ENCODE measurements at places on chromosomes 2 and 18.

GRCh38 chr2:192940767-192941166, 746.0 kb upstream of the TMEFF2 start:
- no peak for DNase-seq

DNA sequence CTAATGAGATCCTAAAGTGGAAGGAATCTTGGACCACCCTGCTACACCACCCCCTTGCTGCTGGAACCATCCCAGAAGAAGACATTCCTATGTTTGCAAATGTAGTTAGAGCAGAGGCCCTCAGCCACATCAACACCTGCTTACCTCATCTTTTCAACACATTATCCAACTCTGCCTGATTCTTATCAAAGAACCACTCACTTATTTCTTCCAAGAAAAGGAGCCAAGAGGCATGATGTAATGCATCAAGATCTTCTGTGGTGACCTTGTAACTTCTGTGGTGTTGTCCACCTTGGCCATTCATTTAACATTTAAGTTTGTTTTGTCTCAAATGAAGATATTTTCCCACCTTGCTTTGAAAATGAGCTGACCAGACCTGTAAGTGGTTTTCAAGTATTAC, 338.1 kb downstream of the CTNNA2 start:
- no peak for DNase-seq

- no peak for DNase-seq
Observed at GRCh38 chr2:79585701-79586433, 73.0 kb downstream of the CTNNA2 start.

GRCh38 chr18:58536534-58537271, 92.2 kb downstream of the ALPK2 start:
- no peak for DNase-seq

DNA sequence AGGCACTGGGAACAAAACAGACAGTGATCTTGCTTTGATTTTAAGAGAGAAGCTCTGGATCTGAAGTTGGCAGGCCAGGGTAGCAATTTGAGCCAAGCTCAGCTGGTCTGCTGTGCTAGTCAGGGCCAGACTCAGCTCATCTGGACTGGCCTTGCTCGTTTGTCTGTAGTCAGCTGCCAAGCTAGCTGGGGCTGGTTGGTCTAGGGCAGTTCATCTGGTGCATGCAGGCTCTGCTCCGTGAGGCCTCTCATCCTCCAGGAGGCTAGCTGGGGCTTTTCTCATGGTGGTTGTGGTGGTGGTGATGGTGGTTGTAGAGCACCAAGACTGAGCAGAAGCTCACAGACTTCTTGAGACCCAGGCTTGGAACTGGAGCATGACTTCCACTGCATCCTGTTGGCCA, 10.3 kb downstream of the FBLN7 start:
- DNase-seq = no peak

GRCh38 chr18:3015204-3015592, 2.3 kb upstream of the LPIN2 start:
- no peak for DNase-seq

DNA sequence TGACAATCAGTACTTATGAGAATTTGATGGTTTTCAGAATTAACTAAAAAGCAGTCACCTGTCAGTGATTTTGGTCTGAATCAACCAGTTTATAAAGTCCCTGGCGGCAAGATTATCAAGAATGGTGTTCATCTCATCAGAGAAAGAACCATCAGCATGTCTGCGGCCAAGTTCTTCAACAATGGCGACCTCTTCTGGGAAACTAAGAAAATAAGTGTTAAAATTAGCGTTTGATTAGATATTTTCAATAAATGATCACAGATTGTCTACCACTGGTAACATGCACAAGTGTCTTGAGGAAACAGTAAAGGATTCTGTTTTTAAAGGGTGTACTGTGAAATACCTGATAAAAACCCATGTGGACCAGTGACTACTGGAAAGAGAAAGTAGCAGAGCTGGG, 8.1 kb downstream of the GCG start:
- DNase-seq = no peak

GRCh38 chr2:70948337-70949003, 12.8 kb downstream of the ATP6V1B1 start:
- no peak for DNase-seq

- no peak for DNase-seq
Observed at GRCh38 chr18:34128436-34128835, 96.3 kb downstream of the NOL4 start.

- DNase-seq = no peak
Observed at GRCh38 chr18:70287731-70288130, 1.1 kb upstream of the SOCS6 start.

- DNase-seq = no peak
Observed at GRCh38 chr2:147182260-147182659, 662.6 kb upstream of the ACVR2A start.

DNA sequence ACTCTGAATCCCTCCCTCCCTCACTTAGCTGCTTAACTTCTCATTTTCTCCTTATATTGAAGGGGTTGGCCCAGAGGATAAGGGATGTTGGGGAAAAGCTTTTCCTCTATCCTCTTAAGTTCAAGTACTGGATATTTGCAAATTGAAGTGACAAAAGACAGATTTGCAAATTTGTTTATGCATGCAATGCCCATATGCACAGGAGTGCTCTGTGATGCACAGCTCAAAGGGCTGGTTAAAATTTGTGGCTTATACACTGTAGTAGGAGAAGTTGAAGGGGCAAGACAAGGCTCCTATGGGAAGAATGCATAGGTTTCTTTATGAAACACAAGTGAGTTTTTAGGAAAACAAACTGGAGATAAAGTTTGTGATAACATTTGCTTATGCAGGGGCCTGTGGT, 8.4 kb upstream of the MSH6 start:
- no peak for DNase-seq

GRCh38 chr2:123747326-123747725, 277.8 kb upstream of the CNTNAP5 start:
- DNase-seq = no peak

- no peak for DNase-seq
Observed at GRCh38 chr2:231666171-231667095, 41.9 kb upstream of the PTMA start.

DNA sequence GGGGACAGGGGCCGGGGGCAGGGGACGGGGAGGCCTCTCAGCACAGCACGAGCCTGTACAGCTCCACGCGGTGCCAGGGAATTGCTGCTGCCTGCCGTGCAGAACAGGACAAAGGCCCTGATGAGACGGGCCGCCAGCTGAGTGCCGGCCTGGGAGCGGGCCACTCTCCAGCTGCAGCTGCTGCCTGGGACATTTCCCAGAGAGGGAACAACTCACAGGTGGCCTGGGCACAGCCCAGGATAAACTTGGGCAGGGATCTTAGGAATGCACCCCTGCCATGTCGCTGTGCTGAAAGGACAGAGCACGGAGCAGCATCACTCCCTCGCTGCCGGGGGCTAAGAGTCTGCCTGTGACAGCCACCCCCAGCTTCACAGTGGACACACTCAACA, 38.8 kb downstream of the CENPO start:
- no peak for DNase-seq

- DNase-seq = no peak
Observed at GRCh38 chr2:128473175-128474035, 154.7 kb upstream of the HS6ST1 start.

GRCh38 chr2:83744855-83745254, 714.2 kb downstream of the SUCLG1 start:
- no peak for DNase-seq

- DNase-seq = no peak
Observed at GRCh38 chr18:23137788-23138216, 2.5 kb downstream of the CABLES1 start.

DNA sequence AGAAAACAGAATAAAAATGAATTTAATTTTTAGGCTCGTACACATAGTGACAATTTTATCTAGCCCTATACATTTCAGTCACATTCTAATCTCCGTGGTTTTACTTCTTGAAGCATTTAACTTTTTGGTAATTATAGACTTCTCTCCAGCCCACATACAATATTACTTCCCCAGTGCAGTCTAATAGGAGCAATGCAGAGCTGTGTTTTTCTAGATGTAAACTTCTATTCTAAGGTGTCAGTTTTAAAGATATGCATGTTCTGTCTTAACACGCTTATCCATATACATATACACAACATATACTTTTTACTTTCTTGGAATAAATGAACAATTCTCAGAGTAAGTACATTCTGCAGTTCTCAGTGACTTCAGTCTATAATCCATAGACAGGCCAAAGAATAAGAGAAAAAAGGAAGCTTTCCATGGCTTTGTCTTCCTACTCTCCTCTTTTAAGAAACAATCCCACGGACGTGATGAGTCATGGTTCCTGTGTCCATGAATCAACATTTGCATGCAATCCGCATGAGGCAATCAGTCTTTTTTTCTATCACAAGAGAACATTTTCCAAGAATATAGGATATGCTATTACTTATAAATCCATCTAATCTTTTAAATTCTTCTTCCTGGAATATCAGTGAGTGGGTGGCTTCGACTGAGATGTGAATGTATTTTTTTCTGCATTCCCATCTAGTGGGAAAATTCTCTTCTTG, 42.8 kb downstream of the CCDC102B start:
- no peak for DNase-seq

DNA sequence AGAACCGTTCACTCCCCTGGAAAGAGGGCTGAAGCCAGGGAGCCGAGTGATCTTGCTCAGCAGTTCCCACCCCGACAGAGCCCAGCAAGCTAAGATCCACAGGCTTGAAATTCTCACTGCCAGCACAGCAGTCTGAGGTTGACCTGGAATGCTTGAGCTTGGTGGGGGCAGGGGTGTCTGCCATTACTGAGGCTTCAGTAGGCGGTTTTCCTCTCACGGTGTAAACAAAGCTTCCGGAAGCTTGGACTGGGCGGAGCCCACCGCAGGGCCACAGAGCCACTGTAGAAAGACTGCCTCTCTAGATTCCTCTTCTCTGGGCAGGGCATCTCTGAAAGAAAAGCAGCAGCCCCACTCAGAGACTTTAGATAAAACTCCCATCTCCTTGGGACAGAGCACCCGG, 180.8 kb downstream of the WDR7 start:
- no peak for DNase-seq

GRCh38 chr18:57898506-57899124, 95.5 kb upstream of the ATP8B1 start:
- no peak for DNase-seq

DNA sequence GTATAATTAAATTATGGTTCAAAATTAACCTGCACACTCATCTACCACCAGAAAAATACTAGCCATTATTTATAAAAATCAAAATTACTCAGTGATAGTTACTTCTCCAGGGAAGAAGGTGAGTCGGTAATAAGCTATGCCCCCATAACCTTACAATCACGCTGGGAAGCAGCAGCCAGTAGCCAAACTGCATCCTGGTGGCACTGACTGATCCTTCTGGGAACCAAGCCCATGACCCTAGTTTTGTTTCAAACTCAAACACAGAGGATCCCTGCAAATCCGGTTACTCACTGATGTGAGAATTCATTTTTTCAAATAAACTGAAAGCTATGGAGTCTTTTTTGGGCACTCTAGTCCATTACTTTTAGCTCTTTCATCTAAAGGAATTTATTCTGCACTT, 88.2 kb upstream of the VWC2L start:
- no peak for DNase-seq

- no peak for DNase-seq
Observed at GRCh38 chr2:149134335-149134923, 95.9 kb downstream of the LYPD6B start.

- DNase-seq = no peak
Observed at GRCh38 chr2:238640486-238640885, 207.4 kb upstream of the TWIST2 start.

GRCh38 chr18:9328776-9329175, 5.8 kb upstream of the TWSG1 start:
- DNase-seq = no peak

GRCh38 chr18:61694236-61694635, 198.6 kb downstream of the RNF152 start:
- no peak for DNase-seq

GRCh38 chr2:39008665-39009064, 112.2 kb downstream of the SOS1 start:
- DNase-seq = no peak
